Left renal pelvis (tissue), 4 donors: ENCODE measurements at places on chromosomes 16 and 17. TPM values are rescaled to one million over a fixed set of nuclear protein-coding genes. Genes with fewer than 3 reads are reported as not detected.

Gene NPW
- 4.2 TPM for polyA plus RNA-seq

Gene TRPV3
- 1.3 TPM for polyA plus RNA-seq

Gene SYNGR3
- polyA plus RNA-seq = 1.9 TPM

Gene TSPOAP1
- polyA plus RNA-seq = 35.4 TPM

Gene CTRB1
- 0.11 TPM for polyA plus RNA-seq

Gene RRAD
- 1.2 TPM for polyA plus RNA-seq

Gene RHBDL1
- polyA plus RNA-seq = 1.0 TPM

Gene TMIGD1
- 0.20 TPM for polyA plus RNA-seq

Gene GDPD1
- 10.9 TPM for polyA plus RNA-seq

Gene PHOSPHO1
- 3.1 TPM for polyA plus RNA-seq

Gene KRTAP4-1
- not detected for polyA plus RNA-seq

Gene SREBF1
- polyA plus RNA-seq = 39.2 TPM

Gene SPIRE2
- 8.3 TPM for polyA plus RNA-seq
